ENCODE measurements at places on chromosomes 13 and 19. TPM values are rescaled to one million over a fixed set of nuclear protein-coding genes. Genes with fewer than 3 reads are reported as not detected.
A peak's percentile ranks its signal among the peaks of the same experiment; 100 is the strongest.

DNA sequence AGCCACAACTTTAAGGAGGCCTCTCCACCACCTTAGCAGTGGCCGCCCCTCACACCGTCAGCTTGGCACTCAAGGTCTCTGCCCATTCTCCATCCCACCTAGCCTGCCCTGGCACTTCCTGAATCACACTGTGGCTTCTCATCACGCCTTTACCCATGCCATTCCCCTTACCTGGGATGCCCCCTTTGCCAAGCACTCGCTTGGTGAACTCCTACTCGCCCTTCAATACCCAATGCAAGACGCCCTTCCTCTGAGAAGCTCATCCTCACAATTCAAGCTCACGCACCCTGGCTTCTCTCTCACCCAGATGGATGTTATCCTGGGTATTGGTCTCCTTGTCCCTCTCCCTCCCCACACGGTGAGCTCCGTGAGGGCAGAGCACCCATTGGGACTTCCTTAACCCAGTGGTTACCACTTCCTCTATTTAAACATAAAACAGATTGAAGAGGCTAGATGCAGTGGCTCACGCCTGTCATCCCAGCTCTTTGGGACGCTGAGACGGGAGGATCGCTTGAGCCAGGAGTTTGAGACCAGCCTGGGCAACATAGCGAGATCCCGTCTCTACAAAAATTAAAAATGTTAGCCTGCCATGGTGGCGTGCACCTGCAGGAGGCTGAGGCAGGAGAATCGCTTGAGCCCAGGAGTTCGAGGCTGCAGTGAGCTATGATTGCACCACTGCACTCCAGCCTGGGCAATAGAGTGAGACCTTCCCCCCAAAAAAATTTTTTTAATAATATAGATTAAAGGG, 12.6 kb upstream of the SHD start:
- DNase-seq = no peak
- H3K27ac ChIP-seq = no peak overlapping the region
- no peaks in the 10 kb centered on the region for H3K36me3 ChIP-seq
- no peaks in the 10 kb centered on the region for H3K4me1 ChIP-seq
- no peaks in the 10 kb centered on the region for H3K27me3 ChIP-seq

GRCh38 chr19:48556163-48556562, 4.2 kb downstream of the SULT2B1 start:
- H3K27me3 ChIP-seq = no peaks in the 10 kb centered on the region
- no peaks in the 10 kb centered on the region for H3K4me1 ChIP-seq
- H3K36me3 ChIP-seq = no peaks in the 10 kb centered on the region
- no peak for DNase-seq

GRCh38 chr13:101755228-101755887, 302.9 kb downstream of the ITGBL1 start:
- no peak overlapping the region for H3K27ac ChIP-seq
- no peak for DNase-seq
- no peaks in the 10 kb centered on the region for H3K36me3 ChIP-seq
- no peak overlapping the region for H3K4me3 ChIP-seq
- H3K27me3 ChIP-seq = no peaks in the 10 kb centered on the region

GRCh38 chr13:73065665-73066340, 7.0 kb downstream of the KLF5 start:
- no peak for DNase-seq
- H3K4me1 ChIP-seq = no peaks in the 10 kb centered on the region
- H3K27me3 ChIP-seq = no peaks in the 10 kb centered on the region

DNA sequence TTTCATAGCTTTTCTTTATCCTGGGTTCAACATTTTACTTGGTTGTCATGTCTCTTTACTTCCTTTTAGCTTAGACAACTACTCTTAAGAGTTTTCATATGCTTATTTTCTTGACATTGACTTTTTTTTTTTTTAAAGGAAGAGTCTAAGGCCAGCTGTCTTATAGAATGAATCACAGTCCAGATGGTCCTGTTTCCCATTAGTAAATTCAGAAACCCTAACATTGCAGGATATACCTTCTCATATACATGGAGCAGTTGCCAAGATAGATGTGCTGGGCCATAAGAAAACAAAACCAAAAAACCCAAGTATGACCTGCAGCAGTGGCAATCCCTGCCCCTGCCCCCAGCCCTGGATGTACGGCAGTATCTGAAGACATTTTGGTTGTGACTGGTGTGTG, 72.8 kb downstream of the COG3 start:
- no peaks in the 10 kb centered on the region for H3K27me3 ChIP-seq
- H3K4me1 ChIP-seq = no peaks in the 10 kb centered on the region
- peaks cover 16% of the 10 kb centered on the region for H3K36me3 ChIP-seq
- no peak overlapping the region for H3K27ac ChIP-seq

DNA sequence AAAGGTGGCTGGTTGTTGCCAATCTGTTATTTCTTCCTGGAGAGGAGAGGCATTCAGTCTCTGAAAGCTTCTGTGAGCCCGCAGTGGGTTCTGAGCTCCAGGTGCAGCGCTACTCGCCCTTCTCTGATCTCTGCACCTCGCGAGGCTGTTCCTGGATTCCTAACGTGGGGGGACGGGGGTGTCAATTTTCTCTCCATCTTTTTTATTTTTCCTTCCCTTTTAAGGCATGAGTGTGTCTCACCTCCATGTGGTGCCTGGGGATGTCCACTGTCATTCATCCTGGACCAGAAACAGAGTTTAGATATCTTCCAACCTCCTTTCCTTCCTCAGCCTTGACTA, 626 bp downstream of the ZNF233 start:
- no peaks in the 10 kb centered on the region for H3K27me3 ChIP-seq
- no peak for DNase-seq
- no peak overlapping the region for H3K4me3 ChIP-seq

GRCh38 chr19:28471731-28472510, 741.0 kb downstream of the UQCRFS1 start:
- H3K4me3 ChIP-seq = no peak overlapping the region
- H3K27ac ChIP-seq = no peak overlapping the region
- H3K4me1 ChIP-seq = no peaks in the 10 kb centered on the region
- no peak for DNase-seq
- no peaks in the 10 kb centered on the region for H3K27me3 ChIP-seq
- no peaks in the 10 kb centered on the region for H3K36me3 ChIP-seq

- H3K4me3 ChIP-seq = no peak overlapping the region
- no peaks in the 10 kb centered on the region for H3K27me3 ChIP-seq
- H3K36me3 ChIP-seq = peaks cover 36% of the 10 kb centered on the region
- H3K4me1 ChIP-seq = peaks cover 5% of the 10 kb centered on the region
Measured at GRCh38 chr19:38162094-38162493, 61.9 kb downstream of the DPF1 start.

DNA sequence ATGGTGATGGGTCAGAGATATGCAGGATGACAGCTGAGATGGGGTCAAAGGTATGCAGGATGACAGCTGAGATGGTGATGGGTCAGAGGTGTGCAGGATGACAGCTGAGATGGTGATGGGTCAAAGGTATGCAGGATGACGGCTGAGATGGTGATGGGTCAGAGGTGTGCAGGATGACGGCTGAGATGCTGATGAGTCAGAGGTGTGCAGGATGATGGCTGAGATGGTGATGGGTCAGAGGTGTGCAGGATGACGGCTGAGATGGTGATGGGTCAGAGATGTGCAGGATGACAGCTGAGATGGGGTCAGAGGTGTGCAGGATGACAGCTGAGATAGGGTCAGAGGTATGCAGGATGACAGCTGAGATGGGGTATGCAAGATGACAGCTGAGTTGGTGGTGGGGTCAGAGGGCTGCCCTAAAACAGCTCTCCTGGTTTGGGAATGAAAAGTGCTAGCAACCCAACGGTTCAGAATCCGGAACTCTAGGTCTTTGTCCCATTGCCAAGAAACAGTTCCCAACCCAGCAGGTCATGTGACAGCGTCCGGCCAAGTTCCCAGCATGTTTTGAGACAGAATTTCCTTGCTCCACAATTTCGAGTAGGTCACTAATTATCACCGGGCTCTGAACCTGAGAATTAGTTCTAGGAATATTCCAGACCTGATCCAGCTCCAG, 3.2 kb downstream of the SELENOW start:
- H3K36me3 ChIP-seq = no peaks in the 10 kb centered on the region
- no peak overlapping the region for H3K4me3 ChIP-seq
- H3K27me3 ChIP-seq = no peaks in the 10 kb centered on the region
- H3K27ac ChIP-seq = no peak overlapping the region
- peaks cover 7% of the 10 kb centered on the region for H3K4me1 ChIP-seq

GRCh38 chr13:60511637-60512036, 114.6 kb downstream of the TDRD3 start:
- H3K4me3 ChIP-seq = no peak overlapping the region
- H3K27me3 ChIP-seq = no peaks in the 10 kb centered on the region
- H3K27ac ChIP-seq = no peak overlapping the region
- H3K36me3 ChIP-seq = no peaks in the 10 kb centered on the region
- no peaks in the 10 kb centered on the region for H3K4me1 ChIP-seq

DNA sequence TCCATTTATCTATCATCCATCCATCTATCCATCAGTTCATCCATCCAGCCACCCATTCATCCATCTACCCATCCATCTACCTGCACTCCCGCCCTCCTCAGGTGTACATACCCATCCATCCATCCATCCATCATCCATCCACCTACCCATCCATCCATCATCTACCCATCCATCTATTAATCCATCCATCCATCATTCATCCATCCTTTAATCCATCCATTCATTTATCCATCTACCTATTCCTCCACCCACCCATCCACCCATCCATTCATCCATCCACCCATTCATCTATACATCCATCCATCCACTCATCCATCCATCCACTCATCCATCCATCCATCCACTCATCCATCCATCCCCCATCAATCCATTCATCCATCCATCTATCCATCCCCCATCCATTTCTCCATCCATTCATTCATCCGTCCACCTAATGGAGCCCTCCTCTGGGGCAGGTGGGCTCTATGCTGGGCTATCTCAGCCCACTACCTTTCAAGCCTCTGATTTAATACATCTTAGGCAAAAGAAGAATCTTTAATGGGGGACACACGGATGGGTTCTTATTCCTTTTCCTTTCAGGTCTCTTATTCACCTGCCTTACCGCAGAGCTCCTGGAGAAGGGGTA, 178.9 kb downstream of the URI1 start:
- no peaks in the 10 kb centered on the region for H3K36me3 ChIP-seq
- DNase-seq = no peak
- no peaks in the 10 kb centered on the region for H3K27me3 ChIP-seq
- no peaks in the 10 kb centered on the region for H3K4me1 ChIP-seq
- no peak overlapping the region for H3K4me3 ChIP-seq

GRCh38 chr13:42997381-42997780, 5.3 kb upstream of the EPSTI1 start:
- H3K27me3 ChIP-seq = no peaks in the 10 kb centered on the region
- no peak for DNase-seq
- no peak overlapping the region for H3K27ac ChIP-seq
- no peak overlapping the region for H3K4me3 ChIP-seq

GRCh38 chr13:78689011-78689410, 30.1 kb upstream of the OBI1 start:
- H3K27ac ChIP-seq = no peak overlapping the region
- no peak overlapping the region for H3K4me3 ChIP-seq
- H3K36me3 ChIP-seq = no peaks in the 10 kb centered on the region
- DNase-seq = no peak
- no peaks in the 10 kb centered on the region for H3K4me1 ChIP-seq

GRCh38 chr13:111640476-111640875, 320.0 kb downstream of the TEX29 start:
- H3K36me3 ChIP-seq = no peaks in the 10 kb centered on the region

GRCh38 chr13:109818886-109819285, 32.5 kb upstream of the IRS2 start:
- no peaks in the 10 kb centered on the region for H3K36me3 ChIP-seq
- no peaks in the 10 kb centered on the region for H3K27me3 ChIP-seq
- no peak overlapping the region for H3K4me3 ChIP-seq
- no peak overlapping the region for H3K27ac ChIP-seq
- H3K4me1 ChIP-seq = no peaks in the 10 kb centered on the region

DNA sequence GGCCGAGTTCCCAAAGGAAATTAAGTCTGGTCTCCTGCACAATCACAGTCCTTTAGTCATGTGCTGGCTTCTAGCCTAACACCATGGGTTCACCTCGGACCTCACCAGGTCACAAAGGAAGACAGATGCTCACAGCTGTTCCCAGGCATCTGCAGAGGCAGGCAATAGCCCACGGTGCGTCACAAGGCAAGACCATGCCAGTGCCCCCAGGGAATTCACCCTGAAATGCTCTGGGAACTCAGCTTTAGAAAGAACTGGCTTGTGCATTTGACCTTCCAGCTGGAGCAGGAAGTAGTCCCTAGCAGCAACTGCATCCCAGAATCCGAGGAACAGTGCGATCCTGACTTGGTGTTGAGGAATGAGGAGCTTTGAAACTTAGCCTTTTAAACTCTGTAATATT, 96.8 kb upstream of the WASF3 start:
- no peak overlapping the region for H3K27ac ChIP-seq
- H3K4me1 ChIP-seq = peaks cover 4% of the 10 kb centered on the region
- no peaks in the 10 kb centered on the region for H3K27me3 ChIP-seq
- DNase-seq = no peak
- no peak overlapping the region for H3K4me3 ChIP-seq

DNA sequence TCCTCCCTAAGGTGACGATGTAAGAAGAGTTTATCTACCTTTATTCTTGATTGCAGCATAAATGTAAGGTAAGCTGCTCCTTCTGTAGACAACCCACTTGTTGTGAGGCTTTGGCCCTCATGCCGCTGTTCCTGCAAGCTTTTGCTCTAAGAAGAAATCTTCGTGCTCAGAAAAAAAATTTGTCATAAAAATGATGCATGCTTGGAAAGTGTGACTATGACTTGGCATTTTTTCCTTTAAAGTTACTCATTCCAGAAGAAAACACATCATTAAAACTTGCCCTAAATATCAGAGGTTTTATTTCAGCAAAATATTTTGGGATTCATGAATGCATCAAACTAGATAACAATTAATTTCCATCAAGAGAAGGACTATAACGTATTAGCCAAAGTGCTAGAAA, 39.8 kb downstream of the KCTD12 start:
- H3K27ac ChIP-seq = no peak overlapping the region
- no peaks in the 10 kb centered on the region for H3K27me3 ChIP-seq
- H3K4me3 ChIP-seq = no peak overlapping the region
- no peaks in the 10 kb centered on the region for H3K36me3 ChIP-seq
- no peak for DNase-seq

GRCh38 chr13:35856721-35857364, 274.3 kb downstream of the DCLK1 start:
- no peak overlapping the region for H3K27ac ChIP-seq
- no peaks in the 10 kb centered on the region for H3K36me3 ChIP-seq
- no peaks in the 10 kb centered on the region for H3K4me1 ChIP-seq
- DNase-seq = no peak
- H3K27me3 ChIP-seq = no peaks in the 10 kb centered on the region

GRCh38 chr13:49029570-49029969, 53.9 kb downstream of the FNDC3A start:
- no peaks in the 10 kb centered on the region for H3K4me1 ChIP-seq
- H3K4me3 ChIP-seq = no peak overlapping the region
- H3K27ac ChIP-seq = no peak overlapping the region
- no peaks in the 10 kb centered on the region for H3K36me3 ChIP-seq
- DNase-seq = peak; percentile 28

GRCh38 chr13:78608252-78608687, 4.9 kb upstream of the POU4F1 start:
- no peak for DNase-seq
- H3K27ac ChIP-seq = no peak overlapping the region
- no peak overlapping the region for H3K4me3 ChIP-seq

The EHD2 gene
- total RNA-seq = not detected

The SLC8A2 gene
- 0.22 TPM for total RNA-seq

The CCDC159 gene
- 14.8 TPM for total RNA-seq

The OR7C1 gene
- total RNA-seq = not detected
